Heart left ventricle (tissue), 16 donors: ENCODE measurements at places on chromosomes 11 and 22. TPM values are rescaled to one million over a fixed set of nuclear protein-coding genes. Genes with fewer than 3 reads are reported as not detected.

KRTAP5-9 gene
- not detected for total RNA-seq

POU2F3 gene
- not detected for total RNA-seq

VWCE gene
- total RNA-seq, result 0.48 TPM

KCNK7 gene
- 0.29 TPM for total RNA-seq

GDPD5 gene
- total RNA-seq, result 3.9 TPM

OR8D4 gene
- total RNA-seq, result not detected

PANX3 gene
- not detected for total RNA-seq

PGA4 gene
- total RNA-seq, result 2.0 TPM
